ENCODE measurements at places on chromosomes 2 and 18. TPM values are rescaled to one million over a fixed set of nuclear protein-coding genes. Genes with fewer than 3 reads are reported as not detected.
A peak's percentile ranks its signal among the peaks of the same experiment; 100 is the strongest.

The DUSP19 gene
- total RNA-seq: 2.3 TPM

The RAMP1 gene
- total RNA-seq: 4.8 TPM

The ANKRD30B gene
- total RNA-seq: not detected

The DSG1 gene
- total RNA-seq: not detected

The NR4A2 gene
- 1.1 TPM for total RNA-seq

The PLEK gene
- not detected for total RNA-seq

The DQX1 gene
- total RNA-seq: not detected

- DNase-seq: peak; percentile 58
Measured at GRCh38 chr2:236642125-236642524, 72.5 kb downstream of the ACKR3 start.

- no peak for DNase-seq
Measured at GRCh38 chr2:197239434-197239833, 71.1 kb downstream of the ANKRD44 start.

- no peak for DNase-seq
Measured at GRCh38 chr18:77014538-77014937, 118.0 kb downstream of the MBP start.

DNA sequence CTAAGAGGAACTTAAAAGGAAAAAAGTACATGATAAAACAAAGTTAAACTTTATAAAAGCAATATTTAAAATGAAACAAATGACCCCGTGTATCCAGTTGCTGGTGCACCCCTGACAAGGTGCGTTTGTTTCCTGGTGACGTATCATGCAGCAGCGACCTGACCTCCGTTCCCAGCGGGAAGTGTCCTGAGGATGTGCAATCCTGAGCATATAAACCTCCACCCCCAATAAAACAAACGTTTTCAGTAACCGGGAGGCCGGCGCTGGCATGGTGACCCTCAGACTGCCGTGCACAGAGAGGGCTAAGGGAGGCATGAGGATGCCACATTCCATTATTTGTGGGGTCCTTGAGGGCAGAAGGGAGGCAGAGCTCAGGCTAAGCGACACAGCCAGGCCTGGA lies 14.8 kb downstream of the SLC66A2 start:
- DNase-seq: no peak

- DNase-seq: peak; percentile 55
Measured at GRCh38 chr2:201234663-201235135, 25.6 kb upstream of the CASP8 start.

- peak; percentile 33 for DNase-seq
Measured at GRCh38 chr2:72780477-72780876, 45.4 kb downstream of the EXOC6B start.

DNA sequence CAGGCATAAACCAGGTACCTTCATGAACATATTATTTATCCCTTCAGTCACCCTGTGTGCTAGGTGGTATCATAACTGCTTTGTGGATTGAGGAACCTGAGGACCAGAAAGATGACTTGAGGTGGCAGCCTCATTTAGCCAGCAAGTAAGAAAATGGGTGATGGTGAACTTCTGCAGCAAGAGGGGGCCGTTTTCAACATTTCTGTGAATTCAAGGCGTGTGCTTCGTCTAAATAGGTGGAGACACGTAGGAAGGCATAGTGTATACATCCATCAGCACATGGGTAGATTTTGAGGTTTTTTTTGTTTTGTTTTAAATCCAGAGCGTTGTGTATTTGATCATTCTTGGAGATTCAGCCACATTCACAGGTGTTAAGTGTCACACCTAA lies 118.7 kb downstream of the SPTBN1 start:
- no peak for DNase-seq

DNA sequence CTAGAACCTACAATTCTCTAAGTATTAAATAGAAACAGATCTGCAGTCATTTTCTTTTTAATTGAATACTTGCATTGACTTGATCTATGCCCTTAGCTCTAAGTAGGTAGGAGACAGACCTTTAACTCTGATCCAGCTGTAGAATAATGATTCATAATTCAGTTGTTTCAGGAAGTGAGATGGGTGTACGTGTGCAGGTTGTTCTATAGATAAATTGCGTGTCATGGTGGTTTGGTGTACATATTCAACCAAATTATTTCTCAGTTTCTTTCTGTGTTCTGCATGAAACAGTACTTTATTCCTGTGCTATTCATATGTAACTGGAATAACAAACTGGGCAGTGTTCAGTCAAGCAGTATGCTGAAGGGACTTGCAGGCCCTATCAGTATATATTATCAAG lies 34.3 kb upstream of the CD226 start:
- no peak for DNase-seq

DNA sequence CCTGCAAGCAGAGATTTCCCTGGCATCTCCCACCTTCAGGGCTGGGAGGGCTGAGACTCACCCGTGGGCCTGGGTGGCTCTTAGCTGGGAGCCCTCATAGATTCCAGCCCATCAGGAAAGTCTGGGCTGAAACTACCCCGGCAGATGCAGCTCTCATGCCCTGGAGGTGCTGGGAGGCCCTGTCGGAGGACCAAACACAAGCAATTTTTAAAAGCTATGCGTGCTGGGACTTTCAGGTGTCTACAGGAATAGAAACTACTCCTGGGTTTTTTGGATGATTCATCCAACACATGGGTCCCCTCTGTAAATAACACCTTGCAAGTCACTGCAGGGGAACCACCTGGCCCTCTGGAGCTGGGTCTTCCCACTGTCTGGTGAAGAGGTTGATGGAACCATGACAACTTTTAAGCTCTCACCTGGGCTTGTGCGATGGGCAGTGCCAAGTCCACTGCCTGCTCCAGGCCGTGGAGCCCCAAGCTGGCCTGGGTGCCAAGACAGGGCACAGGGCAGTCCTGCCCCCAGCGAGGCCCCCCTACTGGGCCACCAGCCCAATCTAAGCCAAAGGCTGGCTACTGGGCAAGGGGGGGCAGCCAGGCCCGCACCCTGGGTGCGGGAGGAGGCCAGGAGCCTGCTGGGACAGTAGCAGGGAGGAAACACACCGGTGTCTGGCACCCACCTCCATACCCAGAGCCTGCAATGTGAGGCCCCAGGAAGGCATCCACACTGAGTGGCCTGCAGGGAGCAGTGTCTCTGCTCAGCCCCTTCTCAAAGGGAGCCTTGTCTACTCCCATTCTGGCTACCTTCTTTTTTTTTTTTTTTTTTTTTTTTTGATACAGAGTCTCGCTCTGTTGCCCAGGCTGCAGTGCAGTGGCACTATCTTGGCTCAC lies 1.1 kb upstream of the GPR55 start:
- DNase-seq: no peak

GRCh38 chr18:26771524-26771923 lies 94.0 kb downstream of the AQP4 start:
- DNase-seq: peak; percentile 44

- no peak for DNase-seq
Measured at GRCh38 chr2:73386342-73386868, 769 bp downstream of the ALMS1 start.

GRCh38 chr2:233746475-233747282 lies 13.4 kb upstream of the UGT1A1 start:
- DNase-seq: no peak

DNA sequence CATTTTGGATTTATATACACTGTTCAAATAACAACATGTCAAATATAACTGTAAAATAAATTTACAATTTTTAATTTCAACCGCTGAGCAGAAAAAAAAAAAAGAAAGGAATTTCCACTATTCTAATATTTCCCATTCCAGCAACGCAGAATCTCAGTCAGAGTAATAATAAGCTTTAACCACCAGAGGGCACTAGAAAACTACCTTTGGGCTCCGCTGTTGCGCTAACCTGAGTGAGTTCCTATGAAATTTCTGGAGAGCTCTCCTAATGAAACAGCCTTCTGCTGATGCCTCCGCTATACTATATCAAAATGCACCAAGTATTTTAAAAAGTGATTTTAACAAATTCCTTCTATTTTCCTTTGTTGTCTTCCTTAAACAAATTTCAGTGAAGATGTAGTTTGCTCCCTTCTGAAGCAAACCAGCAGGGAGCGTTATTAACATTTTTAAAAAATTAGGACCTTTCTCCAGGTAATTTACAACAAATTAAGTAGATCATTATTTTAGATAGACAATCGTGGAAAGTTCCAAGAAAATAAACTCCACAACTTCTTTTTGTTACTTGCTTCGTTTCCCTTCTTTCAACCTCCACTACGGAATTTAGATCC lies 23.0 kb downstream of the ERMN start:
- peak; percentile 81 for DNase-seq

GRCh38 chr2:88842656-88843460 lies 151.4 kb downstream of the RPIA start:
- DNase-seq: no peak

DNA sequence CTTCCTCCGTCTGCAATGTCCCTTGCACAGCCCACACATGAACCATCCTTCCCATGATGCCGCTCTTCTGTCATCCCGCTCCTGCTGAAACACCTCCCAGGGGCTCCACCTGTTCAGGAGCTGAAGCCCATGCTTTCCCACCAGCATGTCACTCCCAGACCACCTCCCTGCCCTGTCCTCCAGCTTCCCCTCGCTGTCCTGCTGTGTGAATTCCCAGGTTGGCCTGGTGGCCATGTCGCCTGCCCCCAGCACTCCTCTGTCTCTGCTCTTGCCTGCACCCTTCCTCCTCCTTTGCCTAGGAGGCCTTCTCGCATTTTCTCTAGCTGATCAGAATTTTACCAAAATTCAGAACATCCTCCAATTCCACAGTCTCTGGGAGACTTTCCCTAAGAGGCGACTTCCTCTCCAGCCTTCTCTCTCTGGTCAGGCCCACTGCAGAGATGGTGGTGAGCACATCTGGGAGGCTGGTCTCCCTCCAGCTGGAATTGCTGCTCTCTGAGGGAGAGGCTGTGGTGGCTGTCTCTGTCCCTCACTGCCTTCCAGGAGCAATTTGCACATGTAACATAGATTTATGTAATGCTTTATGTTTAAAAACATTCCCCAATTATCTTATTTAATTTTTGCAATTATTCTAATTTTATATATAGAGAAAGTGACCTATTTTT lies 8.9 kb upstream of the IL1RL2 start:
- no peak for DNase-seq

DNA sequence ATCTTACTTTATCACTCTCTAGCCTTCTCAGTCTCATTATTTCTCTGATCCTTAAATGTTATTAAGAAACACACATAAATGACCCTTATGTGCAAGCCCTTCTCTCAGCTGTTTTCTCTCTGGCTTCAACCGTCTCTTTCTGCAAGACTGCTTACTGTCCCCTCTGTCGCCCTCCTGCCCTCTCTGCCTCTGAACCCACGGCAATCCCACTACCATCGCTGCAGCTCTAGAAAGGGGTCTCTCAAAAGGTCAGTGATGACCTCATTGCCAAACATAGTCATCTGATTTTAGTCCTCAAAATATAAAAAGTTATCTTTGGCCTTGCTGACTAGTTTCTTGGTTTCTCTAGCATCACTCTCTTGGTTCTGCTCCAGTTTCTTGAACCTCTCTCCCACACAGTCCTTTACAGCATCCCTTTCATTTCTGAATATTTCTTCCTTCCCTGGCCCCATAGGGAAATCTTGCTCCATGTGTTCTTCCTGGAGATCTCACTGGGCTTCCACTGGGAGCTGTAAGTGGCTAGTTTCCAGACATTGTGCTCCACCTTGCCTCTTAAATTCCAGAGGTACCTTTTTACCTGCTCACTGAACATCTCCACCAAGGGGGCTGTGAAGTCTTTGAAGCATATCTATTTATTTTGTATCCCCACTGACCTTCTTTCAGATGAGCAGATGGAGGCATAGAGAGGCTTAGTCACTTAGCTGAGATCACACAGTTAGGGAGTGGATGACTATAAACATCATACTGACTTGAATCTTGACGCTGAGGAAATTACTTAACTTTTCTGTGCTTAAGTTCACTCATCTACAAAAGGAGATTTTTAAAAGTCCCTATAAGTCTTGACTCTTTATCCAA lies 96.2 kb downstream of the PDE1A start:
- DNase-seq: peak; percentile 56

GRCh38 chr2:69279931-69280681 lies 106.9 kb downstream of the GFPT1 start:
- peak; percentile 37 for DNase-seq

DNA sequence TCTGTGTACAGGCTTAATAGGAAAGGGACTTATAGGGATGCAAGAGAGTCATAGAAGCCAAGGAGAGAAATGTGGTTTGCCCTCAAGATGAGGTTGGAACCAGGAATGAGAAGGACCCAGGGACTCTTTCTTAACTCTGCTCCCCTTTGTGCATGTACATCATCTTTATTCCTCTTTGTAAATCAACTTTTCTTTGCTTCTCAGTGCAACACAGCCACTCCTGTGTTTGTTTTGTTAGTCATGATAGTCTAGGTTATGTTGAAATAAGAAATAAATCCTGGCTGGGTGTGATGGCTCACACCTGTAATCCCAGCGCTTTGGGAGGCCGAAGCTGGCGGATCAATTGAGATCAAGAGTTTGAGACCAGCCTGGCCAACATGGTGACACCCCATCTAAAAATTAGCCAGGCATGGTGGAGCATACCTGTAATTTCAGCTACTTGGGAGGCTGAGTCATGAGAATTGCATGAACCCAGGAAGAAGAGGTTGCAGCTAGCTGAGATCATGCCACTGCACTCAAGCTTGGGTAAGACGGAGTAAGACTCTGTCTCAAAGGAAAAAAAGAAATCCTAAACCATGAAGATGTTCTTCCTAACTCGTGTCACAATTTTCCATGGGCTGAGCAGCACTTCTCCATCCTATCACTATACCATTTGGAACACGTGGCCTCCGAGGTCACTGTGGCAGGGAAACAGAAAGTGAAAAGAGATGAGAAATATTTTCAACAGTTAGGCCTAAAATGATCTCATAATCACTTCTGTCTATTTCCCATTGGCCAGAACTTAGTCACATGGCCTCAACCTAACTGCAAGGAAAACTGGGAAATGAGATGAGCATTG lies 73.0 kb upstream of the TMEM17 start:
- DNase-seq: peak; percentile 85

GRCh38 chr2:45293182-45293581 lies 283.9 kb upstream of the SIX2 start:
- peak; percentile 51 for DNase-seq

DNA sequence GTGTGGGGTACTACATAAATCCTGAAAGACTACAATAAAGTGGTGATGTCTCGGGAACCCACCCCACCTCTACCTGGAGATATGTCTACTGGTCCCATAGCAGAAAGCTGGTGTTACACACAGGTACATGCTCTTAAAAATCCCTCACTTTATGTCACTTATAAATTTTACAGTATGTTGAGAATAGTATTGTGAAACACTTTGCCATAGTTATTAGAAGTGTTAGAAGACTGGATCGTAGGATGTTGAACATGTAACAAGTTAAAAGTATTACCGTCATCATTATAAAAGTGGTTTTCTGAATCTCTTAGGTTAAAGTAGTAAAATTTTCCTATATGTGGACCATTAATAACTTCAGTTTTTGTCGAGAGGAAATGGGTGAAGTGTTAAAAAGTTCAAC lies 48.6 kb downstream of the SPOPL start:
- no peak for DNase-seq

DNA sequence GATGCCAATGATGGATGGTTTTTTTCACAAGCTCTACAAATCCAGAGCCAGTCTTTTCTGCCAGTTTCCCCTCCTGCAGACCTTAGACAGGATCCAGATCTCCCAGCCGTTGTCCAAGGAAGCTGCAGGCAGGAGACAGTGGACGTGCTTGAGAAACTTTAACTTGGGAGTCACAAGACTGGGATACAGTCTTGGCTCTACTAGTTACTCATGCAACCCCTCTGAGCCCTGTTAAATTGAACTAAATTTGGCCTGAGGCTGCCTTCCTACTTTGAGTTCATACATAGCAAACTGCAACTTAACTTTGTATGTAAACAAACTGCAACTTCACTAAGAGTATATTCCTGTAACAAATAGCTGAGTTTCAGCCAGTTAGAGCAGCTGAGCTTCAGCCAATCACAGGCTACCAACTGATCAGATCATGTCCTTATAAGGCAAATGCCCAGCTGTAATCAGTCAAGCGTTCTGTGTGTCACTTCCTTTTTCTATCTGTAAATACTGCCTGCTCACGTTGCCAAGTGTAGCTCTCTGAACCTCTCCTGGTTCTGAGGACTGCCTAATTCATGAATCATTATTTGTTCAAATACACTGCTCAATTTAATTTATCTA lies 140.9 kb downstream of the CAPN13 start:
- peak; percentile 91 for DNase-seq

Measured in GM23248 (cell line).